ENCODE measurements at places on chromosomes 6 and 20. TPM values are rescaled to one million over a fixed set of nuclear protein-coding genes. Genes with fewer than 3 reads are reported as not detected.
A peak's percentile ranks its signal among the peaks of the same experiment; 100 is the strongest.

IRF4 gene
- total RNA-seq, result not detected

DNA sequence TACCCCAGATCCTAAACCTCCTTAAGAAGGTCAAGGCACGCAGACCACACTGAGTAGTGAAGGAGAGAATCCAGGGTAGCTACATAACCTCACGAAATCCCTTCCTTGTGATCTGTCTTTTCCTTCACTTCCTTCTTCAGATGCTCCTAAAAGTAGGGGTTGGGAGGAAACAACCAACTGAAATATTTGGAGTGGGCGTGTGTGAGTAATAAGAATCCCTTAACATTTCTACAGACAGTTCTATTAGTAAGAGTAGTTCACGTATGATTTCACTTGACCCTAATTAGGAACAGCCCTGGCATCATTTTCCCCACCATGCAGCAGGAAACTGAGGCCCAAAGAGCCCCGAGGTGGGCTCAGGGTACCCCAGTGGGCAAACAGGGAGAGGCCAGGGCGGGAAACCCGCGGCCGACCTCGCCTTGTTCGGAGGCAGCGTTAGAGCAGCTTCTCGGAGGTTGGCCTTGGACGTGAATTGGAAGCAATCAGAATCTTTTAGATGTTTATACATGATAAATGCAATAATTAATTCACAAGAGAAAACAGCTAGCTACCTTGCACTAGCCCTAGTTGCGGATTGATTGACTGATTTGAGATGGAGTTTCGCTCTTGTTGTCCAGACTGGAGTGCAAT, 859 bp upstream of the RAE1 start:
- DNase-seq, result no peak

FLRT3 gene
- total RNA-seq, result 60.4 TPM

TMEM217 gene
- total RNA-seq, result 2.5 TPM

- no peak for DNase-seq
These were observed 40.5 kb downstream of the DSE start for GRCh38 chr6:116411284-116411623.

DNA sequence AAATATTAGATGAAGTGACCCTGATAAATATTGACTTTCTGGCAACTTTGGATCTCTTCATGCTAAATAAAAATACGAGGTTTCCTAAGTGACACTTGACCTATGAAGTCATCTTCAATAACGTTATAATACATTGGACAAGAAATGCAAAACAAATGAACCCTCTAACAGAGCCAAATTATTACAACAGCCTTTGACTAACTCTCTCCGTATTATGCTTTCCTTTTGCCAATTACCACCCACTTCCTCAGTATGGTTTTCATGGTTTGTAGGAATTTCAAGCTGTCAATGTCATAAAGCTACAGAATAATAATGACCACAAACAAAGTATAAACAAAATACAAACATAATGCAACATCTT, 210.5 kb downstream of the MOXD1 start:
- DNase-seq, result no peak

MDFI gene
- total RNA-seq, result 59.4 TPM

DNA sequence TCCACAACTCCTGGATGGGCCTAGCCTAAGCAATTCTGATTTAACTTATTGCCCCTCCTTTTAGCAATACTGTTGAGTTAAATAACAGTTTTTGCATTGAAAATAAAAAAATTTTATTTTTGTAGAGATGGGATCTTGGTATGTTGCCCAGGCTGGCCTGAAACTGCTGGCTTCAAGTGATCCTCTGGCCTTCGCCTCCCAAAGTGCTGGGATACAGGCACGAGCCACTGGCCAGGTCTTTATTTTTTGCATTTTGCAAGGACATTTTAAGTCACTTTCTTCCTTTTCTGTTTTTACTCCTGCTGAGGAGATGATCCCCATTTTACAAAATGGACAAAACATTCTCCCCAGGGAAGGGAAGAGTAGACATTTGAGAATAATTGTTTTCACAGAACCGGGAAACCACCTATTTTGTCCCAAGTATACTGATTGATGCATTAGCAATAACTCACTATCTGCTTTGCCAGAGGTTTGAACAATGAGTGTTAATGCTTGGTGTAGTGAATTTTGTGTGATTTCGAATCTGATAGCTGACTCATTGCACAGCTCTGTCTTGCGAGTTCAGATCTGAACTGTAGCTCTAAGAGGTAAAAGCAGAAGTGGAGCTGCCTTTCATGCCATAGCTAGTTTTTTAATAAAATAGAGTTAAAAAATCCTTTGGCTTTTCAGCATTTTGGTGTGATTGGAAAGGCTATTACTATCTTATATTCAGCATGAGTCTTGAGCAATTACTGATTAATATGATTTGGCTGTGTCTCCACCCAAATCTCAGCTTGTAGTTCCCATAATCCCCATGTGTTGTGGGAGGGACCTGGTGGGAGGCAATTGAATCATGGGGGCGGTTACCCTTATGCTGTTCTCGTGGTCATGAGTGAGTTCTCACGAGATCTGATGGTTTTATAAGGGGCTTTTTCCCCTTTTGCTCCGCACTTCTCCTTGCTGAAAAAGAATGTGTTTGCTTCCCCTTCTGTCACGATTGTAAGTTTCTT, 20.9 kb downstream of the IGF2R start:
- DNase-seq, result no peak

DNA sequence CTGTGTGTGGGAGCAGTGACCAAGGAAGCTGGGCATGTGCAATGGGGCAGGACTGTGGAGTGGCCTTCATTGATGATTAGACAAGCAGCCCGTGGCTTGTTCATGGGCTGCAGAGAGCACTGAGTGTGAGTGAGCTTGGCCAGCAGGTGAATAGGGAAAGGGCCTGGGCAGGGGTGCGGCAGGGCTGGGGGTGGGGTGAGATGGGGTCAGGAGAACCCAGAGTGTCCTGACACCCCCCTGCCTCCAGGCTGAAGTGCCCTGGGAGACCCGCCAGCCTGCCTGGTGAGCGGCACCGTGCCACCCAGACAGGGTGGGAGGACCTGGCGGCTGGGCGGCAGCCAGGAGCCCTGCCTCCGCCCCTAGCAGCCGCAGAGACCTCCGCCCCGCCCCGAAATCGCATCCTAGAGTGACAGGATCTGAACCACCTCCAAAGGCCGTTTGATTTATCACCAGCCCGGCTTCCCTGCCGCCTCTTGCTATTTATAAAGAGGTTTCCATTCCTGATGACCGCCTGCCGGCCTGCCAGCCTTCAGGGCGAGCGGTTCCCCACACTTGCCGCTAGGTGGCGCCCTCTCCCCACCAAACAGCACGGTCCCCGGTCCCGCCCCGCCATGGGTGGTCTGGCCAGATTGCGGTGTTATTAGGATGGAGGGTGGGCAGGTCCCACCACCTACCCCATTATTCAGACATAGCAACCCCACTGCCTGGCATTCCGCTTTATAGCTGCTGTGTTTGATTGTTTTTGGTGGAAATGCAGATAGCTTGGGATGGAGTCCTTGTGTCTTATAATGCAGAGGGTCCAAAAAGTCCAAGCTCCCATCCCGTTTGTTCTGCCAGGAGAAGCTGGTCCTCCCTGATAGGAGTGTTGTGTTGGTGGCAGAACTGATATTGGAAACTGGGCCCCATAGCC, 3.5 kb downstream of the MYLK2 start:
- peak; percentile 92 for DNase-seq

- DNase-seq, result no peak
These were observed 11.0 kb downstream of the ALDH8A1 start for GRCh38 chr6:134938896-134939295.

GRCh38 chr6:7910654-7911344, at the start of gene TXNDC5:
TSS of gene TXNDC5 (minus strand) at chr6:7910788. CDS start at chr6:7910776, 12 bp downstream.
- DNase-seq, result peak; percentile 63

GRCh38 chr6:142842418-142843261, 102.3 kb downstream of the HIVEP2 start:
- no peak for DNase-seq

DNA sequence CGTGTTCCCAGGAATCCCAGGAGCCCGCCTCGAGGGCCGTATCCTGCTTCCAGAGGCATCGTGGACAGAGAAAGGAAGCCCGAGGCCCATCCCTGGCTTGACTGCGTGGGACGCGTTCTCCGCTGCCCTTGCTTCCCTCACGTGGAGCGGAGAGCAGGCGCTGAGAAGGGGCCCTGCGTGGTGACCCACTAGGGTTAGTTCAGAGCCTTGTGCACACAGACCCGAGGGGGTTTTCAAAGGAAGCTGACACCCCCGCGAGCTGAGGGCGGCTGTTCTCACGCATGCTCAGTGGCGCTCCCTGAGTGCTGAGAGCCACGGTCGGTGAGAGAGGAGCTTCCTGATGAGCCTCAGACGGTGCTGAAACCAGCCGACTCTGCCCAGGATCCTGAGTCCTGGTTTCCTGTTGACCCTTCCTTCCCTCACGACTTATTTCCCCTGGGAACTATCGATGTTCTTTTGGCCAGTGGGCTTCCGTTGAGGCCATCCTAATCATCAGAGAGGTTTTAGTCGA, 28.9 kb upstream of the CCR6 start:
- no peak for DNase-seq

GRCh38 chr6:52438926-52439325, 18.8 kb downstream of the EFHC1 start:
- DNase-seq, result no peak

MPC1 gene
- 20.3 TPM for total RNA-seq

EIF2S2 gene
- total RNA-seq, result 84.0 TPM

DNA sequence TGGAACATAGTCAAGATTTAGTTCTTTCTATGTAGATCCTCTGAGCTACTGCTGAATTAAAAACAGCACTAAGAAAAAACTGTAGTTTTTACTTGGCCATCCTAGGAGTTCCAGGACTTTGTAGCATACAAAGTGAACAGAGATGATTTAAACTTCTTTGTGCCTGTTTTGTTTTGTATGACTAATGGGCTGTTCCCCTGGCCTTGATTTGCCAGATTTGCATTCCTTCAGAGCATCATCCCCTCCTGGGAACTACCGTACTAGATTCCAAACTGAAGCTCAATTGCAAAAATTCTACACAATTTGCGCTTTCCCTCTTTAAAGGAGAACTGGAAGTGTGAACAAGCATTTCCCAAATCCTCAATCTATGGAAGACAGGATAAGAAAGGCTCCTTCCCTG, 23.1 kb downstream of the ACOT13 start:
- DNase-seq, result no peak

MGME1 gene
- 20.3 TPM for total RNA-seq

GRCh38 chr6:143608906-143609305, 68.9 kb upstream of the PHACTR2 start:
- DNase-seq, result no peak

DNA sequence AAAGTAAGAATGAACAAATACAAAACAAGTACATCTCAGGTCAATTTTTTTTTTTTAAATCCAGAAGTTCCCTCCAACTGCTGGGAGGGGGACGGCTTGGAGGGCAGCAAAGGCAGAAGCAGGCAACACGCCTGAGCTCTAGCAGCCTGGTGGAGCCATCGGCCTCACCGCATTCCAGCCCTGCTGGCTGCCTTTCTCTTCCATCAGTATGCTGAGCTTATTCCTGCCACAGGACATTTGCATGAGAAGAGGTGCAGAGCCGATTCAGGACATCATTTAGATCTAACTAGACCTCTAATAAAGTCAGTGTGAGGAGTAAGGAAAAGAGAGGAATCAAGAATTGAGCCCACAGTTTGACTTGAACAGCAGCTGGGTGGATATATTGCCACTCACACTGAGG, 318.8 kb downstream of the ZFAND3 start:
- DNase-seq, result no peak

GRCh38 chr20:5182615-5183254, 55.9 kb downstream of the CDS2 start:
- DNase-seq, result no peak
